ENCODE measurements at places on chromosomes 3 and 15.

- no peak for DNase-seq
Measured at GRCh38 chr3:121651684-121652083, 9.0 kb downstream of the HCLS1 start.

- no peak for DNase-seq
Measured at GRCh38 chr15:41827290-41827879, 507 bp upstream of the JMJD7 start.

DNA sequence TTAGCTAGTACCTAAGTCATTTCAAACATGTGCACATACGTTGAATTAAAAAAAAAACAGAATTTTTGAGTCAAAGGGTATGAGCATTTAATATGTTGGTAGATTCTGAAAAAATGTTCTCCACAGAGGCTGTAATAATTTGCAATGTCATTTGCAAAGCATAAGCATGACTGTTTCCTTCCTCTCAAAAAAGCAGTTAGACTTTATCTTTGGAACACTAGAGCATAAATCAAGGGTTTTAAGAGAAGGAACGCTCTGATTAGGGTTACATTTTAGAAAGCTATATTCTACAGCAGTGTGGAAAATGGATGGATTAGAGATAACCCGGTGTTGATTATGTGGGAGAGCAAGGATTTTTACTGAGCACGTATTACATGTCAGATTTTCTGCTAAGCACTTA is 193.7 kb downstream of the WDR72 start:
- DNase-seq, result no peak

- no peak for DNase-seq
Measured at GRCh38 chr3:97264180-97264579, 449.8 kb downstream of the EPHA6 start.

DNA sequence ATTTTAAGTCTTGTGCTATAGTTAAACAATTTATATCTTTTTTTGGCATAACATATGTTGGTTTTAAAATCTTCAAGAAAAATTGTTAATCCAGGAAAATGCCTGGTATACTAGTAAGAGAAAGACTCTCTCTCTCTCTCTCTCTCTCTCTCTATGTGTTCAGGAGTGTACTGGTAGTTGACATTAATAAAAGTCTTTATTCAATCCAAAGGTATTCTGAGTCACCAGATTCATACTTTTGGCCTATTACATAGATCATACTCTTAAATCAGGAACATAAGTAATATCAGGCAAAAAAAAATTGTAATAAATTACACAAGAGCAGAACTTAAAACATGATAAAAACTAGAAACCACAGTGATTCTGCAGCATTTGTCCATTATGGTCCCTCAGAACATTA is 70.2 kb downstream of the TFG start:
- DNase-seq, result no peak

- no peak for DNase-seq
Measured at GRCh38 chr3:30597131-30597768, 9.2 kb upstream of the TGFBR2 start.

- no peak for DNase-seq
Measured at GRCh38 chr3:80771085-80771484, 990.4 kb downstream of the GBE1 start.

DNA sequence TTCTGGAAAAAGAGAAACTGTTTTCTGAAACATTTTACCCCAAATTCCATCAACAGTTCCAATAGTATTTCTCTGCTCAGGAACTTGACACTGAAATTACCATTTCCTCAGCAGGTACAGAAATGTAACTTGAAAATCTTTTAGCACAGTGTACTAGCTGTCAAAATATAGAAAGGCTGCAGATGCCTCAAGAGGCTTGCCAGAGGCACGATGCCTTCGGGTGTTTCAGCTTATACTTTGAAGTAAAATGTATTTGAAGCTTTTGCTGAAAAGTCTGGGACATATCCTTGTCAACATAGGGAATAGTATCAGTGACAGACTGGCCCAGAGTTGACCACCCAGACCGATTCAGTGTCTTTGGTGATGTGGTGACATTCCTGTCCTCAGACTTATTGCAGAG is 154.4 kb upstream of the CHRM5 start:
- no peak for DNase-seq

DNA sequence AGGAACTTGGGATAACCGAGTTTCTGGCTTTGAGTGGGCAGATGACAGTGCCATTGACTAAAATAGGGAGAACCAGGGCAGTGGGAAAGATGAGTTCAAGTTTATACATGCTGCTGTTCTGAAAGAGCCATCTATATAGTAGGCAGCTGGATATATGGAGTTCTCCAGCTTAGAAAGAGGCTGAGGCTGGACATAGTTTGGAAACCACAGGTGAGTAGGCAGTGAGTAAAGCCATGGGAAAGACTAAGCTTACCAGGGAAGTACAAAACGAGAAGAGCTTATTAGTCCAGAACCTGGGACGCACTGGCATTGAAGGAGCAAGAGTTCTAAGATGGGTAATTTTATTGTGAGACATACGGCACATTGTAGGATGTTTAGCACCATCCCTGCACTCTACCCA is 54.2 kb downstream of the MSL2 start:
- DNase-seq, result no peak

GRCh38 chr3:136184703-136185102 is 11.4 kb downstream of the MSL2 start:
- DNase-seq, result no peak

DNA sequence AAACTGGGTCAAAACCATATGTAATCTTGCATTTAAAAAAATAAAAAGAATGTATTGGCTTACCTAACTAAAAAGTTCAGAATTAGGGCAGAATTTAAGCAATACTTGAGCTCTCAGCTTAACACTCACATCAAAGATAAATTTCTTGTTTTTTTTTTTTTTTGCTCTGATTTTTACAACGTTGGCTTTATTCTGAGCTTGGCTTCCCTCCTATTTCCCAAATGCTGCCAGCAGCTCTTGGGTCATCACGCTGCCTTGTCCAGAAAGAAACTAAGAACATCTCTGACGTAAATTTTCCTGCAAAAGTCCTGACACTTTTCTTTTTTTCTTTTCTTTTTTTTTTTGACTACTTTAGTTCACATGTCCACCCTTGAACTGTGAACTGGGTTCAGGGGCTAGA is 150.6 kb upstream of the TGFBR2 start:
- DNase-seq, result no peak

DNA sequence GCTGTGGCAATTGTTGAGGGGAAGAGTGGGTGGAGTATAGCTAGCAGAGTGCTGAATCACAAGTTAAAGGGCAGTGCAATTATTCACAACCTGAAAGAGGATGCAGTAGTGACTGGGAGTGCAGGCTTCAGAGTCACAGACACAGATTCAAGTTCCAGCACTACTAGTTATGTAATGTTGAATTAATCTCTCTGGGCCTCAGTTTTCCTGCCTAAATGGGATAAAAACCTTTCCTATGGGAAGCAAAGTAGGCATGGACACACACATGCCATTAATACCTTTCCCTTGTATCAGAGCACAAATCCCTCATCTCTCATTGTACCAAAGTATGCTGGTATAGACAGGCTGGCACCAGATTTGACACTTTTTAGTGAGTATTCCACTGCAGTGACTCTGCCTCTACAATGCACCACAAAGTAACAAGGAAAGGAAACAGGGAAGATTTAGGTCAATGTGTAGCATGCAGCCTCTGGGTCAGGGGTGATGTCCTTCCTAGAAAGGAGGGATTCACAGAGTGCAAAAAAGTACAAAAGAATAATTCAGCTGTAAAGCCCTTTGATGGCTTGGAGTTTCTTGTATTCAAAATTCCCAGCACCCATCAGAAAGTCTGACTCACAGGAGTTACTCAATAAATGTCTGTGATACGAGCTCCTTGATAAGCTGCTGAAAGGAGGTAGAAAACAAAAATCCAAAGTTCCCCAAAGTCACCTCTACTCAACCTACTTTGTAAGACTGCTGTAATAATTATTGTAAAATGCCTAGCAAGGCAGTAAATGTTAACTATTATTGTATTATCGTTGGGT is 507.5 kb upstream of the TGFBR2 start:
- no peak for DNase-seq

DNA sequence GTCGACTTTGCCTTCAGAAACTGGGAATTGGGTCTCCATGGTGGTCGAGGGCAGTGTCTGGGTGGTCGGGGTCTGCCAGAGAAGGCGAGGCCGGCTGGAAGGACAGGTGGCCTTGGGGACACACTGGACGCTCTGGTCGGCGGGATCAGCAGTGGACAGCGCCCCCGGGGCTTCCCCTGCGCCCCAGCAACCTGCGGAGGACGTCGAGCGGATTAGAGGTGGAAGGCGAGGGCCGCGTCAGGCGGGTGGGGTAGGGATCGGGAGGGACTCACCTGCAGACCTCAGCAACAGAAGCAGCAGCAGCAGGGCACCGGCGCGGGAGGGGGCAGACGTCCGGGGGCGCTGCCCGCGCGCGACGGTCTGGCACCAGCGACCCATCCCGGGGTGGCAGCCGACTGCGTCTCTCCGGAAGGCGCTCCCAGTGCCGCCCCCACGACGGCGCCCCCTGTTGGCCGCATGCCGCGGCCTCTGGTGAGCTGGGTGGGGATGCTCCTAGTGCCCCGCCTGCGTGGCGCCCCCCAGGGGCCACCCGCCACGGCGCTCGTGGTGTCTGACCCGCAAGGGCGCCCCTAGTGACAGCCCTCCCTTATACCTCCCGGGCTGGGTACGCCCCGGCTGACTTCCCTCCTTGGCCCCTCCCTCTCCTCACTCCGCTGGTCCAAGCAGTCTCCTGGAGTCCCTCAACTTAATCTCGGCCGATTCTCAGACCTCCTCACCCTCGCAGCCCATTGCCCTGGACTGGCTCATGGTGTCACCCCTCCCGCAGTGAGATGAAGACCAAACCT is at the start of gene PRSS50:
Gene PRSS50 (minus strand): TSS at position 423 of the 785 bp plus-strand sequence. CDS start 45 bp downstream, at position 378.
- no peak for DNase-seq

DNA sequence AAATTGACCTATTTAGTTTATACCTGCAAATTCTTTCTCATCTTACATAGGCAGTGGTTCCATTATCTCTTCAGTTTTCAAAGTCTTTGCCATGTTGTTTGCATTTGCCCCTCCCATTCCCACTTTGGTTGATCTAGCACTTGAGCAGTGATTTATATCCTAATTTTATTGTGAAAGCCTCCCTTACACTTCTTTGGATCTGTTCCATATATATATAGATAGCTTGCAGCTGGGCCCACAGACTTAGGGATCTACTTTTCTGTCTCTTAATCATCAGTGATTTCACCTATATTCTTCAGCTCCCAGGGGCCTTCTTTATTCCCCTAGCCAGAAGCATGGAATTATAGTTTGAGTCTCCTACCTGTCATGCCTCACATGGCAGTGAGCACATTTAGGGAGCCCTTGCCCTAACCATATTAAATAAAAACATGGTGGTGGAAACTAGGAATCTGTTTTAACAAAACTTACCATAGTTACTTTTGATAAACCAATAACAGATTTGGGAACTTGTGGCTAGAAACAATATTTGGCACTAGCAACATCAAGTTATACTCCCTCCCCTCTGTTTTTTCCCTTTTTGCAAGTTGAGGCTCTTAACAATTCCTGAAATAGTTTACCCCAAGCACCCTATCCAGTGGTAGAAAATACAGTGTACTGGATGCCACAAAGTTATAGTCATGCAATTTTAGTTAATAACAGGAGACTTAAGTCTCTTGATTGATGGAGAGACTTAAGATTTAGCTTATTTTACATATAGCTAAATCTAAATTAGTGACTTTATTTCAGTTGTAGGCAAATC is 41.7 kb downstream of the ARIH1 start:
- DNase-seq, result no peak

DNA sequence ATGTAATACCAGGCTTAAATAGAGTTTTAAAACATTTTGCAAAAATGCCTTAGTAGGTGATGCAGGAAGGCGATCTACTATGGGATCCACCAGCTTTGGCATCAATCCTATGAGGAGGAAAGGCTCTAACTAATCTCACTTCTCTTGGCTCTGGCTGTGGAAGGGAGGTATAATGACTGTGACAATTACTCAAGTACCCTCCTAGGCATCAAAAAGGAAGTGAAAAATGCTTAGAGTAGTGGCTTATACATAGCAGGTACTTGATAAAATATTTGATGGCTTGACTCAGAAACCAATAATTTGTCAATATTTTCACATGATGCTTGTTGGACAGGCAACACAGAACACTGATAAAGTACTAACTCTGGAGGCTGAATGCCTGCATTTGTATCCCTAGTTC is 34.1 kb upstream of the SERPINI2 start:
- no peak for DNase-seq

DNA sequence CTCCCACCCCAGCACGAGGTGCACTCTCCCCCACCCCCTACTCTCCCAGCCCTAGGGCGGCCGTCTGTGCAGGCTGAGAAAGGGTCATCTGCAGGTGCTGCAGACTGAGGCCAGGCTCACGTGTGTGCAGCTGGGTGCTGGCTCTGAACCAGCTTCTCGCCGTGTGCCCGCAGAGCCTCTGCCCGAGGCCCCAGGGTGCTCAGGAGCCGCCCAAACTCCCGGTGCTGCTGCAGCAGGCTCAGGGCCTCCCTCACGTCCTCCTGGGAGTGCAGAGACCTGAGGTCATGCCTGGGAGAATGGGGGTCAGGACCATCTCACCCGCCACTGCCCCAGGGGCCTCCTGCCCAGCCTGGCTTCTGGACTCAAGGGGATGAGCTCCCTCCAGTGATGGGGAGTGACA is 17.2 kb downstream of the SPTBN5 start:
- DNase-seq, result peak; percentile 15

- DNase-seq, result no peak
Measured at GRCh38 chr15:75107908-75108838, 84.8 kb downstream of the PPCDC start.
